ENCODE measurements at places on chromosomes 2 and 18.

DNA sequence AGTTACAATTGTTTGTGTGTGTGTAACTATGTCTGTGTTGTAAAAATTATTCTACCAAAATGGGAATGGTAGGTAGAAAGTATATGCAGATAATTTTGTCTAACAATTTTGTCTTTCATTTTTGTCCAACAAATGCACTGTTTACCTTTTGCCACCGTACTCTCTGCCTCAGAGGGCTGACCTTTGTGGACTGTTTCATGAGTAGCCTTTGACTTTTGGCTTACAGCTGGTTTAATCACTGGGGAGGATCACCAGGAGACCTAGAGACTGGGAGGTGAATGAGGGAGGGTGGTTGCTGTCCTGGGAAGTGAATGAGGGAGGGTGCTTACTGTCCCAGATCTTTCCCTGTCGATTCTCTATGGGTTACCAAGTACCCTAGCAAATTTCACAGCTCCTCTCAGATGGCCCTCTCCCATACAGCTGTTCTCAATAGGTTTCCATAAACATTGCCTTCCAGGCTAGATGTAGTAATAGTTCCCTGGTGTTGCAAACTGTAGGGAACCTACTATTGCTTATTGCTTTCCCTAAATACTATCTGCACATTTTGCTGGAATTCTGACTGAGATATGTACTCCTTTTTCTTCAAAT lies 26.5 kb upstream of the CXXC1 start:
- DNase-seq = no peak

GRCh38 chr2:14480906-14481305 lies 151.6 kb upstream of the LRATD1 start:
- DNase-seq = no peak

DNA sequence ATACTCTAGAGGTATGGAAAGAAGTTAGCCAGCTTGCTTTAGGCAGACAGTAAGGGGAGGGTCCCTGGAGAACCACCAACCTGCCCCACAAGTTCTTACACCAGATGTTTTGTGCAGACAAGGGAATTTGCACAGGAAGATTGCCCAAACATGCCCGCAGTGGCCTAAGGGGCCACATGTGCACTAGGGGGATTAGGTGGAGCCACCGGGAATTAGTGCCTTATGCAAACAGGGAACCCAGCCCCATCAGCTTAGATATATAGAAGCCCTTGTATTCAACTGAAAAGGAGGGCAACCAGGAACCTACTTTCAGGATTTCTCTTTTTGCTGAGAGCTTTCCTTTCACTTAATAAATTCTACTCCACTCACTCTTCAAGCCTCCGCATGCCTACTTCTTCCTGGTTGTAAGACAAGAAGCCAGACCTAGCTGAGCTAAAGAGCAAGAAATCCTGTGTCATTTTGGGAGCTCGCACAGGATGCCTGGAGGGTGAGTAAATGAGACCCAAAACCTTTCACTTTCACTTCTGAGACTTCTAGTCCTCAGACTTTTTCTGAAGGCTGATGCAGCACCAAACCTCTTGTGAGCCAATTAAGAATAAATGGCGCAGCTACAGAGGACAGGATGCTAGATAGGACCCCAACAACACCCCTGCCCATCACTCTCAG lies 146.3 kb downstream of the GCA start:
- DNase-seq = no peak

DNA sequence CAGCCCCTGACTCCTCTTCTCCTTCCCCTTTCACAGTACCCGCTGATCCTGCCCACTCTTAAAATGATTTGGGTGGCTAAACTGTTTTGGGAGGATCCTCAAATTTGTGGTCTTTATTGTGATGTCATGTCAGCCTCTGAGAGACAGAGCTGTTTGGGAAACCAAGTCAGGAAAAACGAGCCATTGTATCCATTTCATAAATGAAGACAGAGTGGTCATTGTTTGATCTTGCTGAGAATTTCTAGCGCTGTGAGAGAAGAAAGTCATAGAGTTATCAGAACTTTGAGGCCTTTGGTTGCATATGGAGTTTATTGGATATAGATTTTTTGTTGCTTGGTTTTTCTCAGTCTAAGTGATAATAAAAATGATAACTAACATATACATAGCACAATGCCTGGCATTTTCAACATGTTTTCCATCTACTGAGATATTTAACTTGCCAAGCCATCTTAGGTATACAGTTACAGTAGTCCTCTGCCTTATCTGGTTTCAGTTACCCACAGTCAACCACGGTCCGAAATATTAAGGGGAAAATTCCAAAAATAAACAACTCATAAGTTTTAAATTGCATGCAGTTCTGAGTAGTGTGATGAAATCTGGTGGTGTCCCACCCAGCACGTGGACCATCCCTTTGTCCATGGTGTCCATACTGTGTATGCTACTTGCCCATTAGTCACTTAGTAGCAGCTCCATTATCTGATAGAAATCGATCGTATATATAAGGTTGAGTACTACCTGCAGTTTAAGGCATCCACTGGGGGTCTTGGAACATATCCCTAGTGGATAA lies 105.0 kb upstream of the RASGRP3 start:
- no peak for DNase-seq

GRCh38 chr2:236871500-236872001 lies 214.1 kb upstream of the COPS8 start:
- DNase-seq = peak; percentile 95

DNA sequence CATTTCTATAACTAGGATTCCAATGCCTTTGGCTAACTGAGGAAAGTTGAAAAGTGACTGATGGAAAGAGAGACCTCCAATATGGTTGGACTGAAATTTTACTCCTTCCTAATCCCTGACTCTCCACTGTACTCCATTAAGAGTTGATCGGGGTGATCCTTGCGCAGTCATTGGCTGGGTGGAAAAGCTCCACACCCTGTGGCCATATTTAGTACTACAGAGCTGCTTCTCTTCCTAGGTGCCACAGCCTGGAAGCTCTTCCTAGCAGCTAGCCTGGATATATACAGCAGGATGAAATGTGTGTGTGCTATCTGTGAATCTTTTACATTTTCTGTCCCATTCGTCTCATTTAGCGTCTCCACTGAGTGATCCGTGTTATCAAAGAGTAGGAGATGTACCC lies 71.2 kb downstream of the MEP1B start:
- DNase-seq = no peak

GRCh38 chr2:212905640-212906201 lies 245.7 kb downstream of the IKZF2 start:
- no peak for DNase-seq

DNA sequence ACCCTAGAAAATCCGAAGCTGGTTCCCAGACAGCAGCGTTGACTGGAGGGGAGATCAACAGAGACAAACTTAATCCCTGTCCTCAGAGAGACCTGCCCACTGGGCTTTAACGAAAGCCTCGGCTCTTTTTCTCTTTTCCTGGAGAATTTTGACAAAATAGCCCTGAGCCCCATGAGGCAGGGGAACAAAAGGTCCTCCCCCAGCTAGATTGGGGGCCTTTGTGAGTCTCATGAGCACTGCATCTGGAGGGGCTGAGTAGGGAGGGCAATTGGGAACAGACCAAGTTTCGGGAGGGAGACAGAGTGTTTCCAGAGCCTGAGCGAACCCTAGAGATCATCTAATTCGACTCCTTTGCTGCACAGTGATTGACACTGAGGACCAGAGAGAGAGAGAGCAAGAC lies 123.9 kb upstream of the HAAO start:
- no peak for DNase-seq

DNA sequence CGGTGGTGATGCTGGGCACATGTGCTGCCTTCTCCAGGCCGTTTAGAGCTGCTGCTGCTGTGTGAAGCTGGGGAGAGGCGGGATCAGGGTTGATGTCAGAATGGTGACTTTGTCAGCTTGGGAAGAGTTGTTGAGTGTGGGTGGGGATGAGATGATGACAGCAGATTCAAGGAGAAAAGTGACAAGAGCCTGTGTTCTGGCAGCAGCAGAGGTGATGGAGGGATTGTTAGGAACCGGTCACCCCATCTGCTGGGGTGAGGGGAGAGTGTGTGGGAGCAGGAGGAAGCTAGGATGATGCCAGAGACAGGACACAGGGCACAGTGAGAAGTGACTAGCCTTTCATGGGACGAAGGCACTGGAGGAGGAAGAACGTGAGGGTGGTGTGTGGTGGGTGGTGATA lies 345.5 kb downstream of the RNF144A start:
- DNase-seq = no peak

- DNase-seq = no peak
Observed at GRCh38 chr18:43590182-43590903, 313.1 kb upstream of the SYT4 start.

- no peak for DNase-seq
Observed at GRCh38 chr2:203734276-203734983, 28.0 kb downstream of the CD28 start.

DNA sequence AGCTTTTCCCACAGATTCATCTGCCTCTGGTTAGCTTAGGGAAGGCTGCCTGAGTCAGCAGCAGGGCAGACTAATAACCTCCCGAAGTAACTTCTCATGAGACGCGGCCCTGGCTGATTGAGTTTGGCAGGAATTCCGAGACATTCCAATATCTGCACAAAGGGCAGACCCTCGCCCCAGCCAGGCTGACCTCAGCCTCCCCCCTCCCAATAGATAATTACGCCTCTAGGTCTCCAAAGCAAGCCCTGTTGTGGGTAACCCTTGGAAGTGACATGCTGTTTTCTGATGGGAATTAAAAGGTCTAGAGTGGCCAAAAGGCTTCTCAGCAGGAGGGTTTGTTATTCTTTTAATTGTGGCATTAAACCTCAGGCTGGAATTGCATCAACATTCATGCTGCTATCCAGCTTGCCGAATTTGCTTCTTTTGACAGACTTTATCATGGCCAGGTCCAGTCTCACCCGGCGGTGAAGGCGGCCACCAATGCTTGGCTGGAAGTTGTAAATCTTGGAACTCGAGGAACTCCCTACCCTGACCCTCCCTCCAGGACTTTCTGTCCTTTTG lies 98.0 kb upstream of the SLC14A2 start:
- no peak for DNase-seq
